ENCODE measurements at places on chromosomes 4 and X. TPM values are rescaled to one million over a fixed set of nuclear protein-coding genes. Genes with fewer than 3 reads are reported as not detected.

The PABPC4L gene
- 0.97 TPM for total RNA-seq

The ETDA gene
- not detected for total RNA-seq

The SLC2A9 gene
- total RNA-seq: 10.6 TPM

The PLAC1 gene
- total RNA-seq: not detected

The HTN1 gene
- not detected for total RNA-seq

The BEX4 gene
- 28.8 TPM for total RNA-seq

The NEUROG2 gene
- not detected for total RNA-seq

The PHKA1 gene
- 4.8 TPM for total RNA-seq

The PDE6B gene
- 10.9 TPM for total RNA-seq

The SHISA3 gene
- 1.9 TPM for total RNA-seq

The TRAPPC11 gene
- 36.4 TPM for total RNA-seq

The PPARGC1A gene
- total RNA-seq: 9.1 TPM

The GAB3 gene
- total RNA-seq: 6.6 TPM

The PAGE1 gene
- total RNA-seq: not detected

The VEGFC gene
- 11.9 TPM for total RNA-seq

The USP53 gene
- total RNA-seq: 25.4 TPM

The TCEAL5 gene
- total RNA-seq: not detected

The SOWAHB gene
- total RNA-seq: 2.5 TPM

The APELA gene
- total RNA-seq: 0.44 TPM

The SRPK3 gene
- 0.60 TPM for total RNA-seq

The CITED1 gene
- total RNA-seq: 3.8 TPM

The HNRNPDL gene
- total RNA-seq: 139 TPM

The STARD8 gene
- total RNA-seq: 18.8 TPM

The GPRASP2 gene
- 10.3 TPM for total RNA-seq

The MTHFD2L gene
- 14.8 TPM for total RNA-seq

The MTTP gene
- total RNA-seq: 0.23 TPM

The SMIM10 gene
- 3.0 TPM for total RNA-seq

The GCNA gene
- total RNA-seq: 3.2 TPM

The ANOS1 gene
- 85.9 TPM for total RNA-seq

The NIPAL1 gene
- 1.6 TPM for total RNA-seq

The ADH1B gene
- total RNA-seq: 427 TPM

The GPR119 gene
- total RNA-seq: not detected

The PDCL2 gene
- total RNA-seq: not detected

The F8A2 gene
- total RNA-seq: not detected

The HDX gene
- total RNA-seq: 4.4 TPM

The TMPRSS11F gene
- total RNA-seq: not detected

The DGAT2L6 gene
- not detected for total RNA-seq

The SOWAHD gene
- 4.2 TPM for total RNA-seq

The KIAA1210 gene
- total RNA-seq: not detected

The DIPK2B gene
- total RNA-seq: 9.2 TPM

The PF4V1 gene
- total RNA-seq: not detected

The FGG gene
- 11.2 TPM for total RNA-seq

The SNCA gene
- total RNA-seq: 19.7 TPM

The CXCL5 gene
- 2.5 TPM for total RNA-seq

The LAGE3 gene
- 20.9 TPM for total RNA-seq

The GLRB gene
- 7.2 TPM for total RNA-seq

The ZAR1 gene
- 0.18 TPM for total RNA-seq

The FAM149A gene
- total RNA-seq: 14.8 TPM

The TLR6 gene
- 6.6 TPM for total RNA-seq

The CACNA1F gene
- total RNA-seq: 0.73 TPM

The CT45A7 gene
- total RNA-seq: not detected

Measured in left lung (tissue), 14 donors.